ENCODE measurements at places on chromosomes 2 and 18. TPM values are rescaled to one million over a fixed set of nuclear protein-coding genes. Genes with fewer than 3 reads are reported as not detected.
A peak's percentile ranks its signal among the peaks of the same experiment; 100 is the strongest.

DNA sequence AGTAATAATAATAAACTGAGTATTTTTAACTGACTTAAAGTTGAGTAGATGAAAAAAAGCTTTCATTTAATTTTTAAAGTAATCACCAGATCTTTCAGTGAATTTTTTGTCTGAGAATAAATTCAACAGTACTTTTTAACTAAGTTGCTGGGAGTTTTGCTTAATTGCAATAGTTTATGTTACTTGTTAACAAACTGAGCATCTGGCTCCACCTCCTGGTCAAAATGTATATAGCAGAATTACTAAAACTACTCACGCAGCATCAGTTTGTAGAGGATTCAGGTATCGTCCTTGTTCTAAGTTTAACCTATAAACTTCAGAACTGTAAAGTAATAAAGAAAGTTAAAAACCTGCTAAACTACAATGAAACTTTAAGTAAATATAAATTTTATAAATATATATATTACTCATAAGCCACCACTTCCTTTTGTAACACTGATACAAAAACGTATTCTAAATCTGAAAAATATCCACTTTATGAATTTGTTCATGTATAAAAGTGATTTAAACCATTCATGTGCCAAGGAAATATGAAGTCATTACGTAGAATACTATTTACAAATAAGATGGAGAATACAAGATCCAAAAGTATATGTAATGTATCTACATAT lies 21.3 kb downstream of the NOL10 start:
- DNase-seq: peak; percentile 71

- no peak for DNase-seq
Measured at GRCh38 chr18:37493352-37493935, 72.2 kb downstream of the CELF4 start.

GRCh38 chr18:37419315-37419714 lies 146.3 kb downstream of the CELF4 start:
- DNase-seq: peak; percentile 90

The AFF3 gene
- total RNA-seq: not detected

The CYP26B1 gene
- total RNA-seq: 0.10 TPM

- peak; percentile 66 for DNase-seq
Measured at GRCh38 chr2:98560256-98560771, 48.0 kb downstream of the COA5 start.

- DNase-seq: peak; percentile 27
Measured at GRCh38 chr18:51070545-51070944, 40.5 kb downstream of the SMAD4 start.

GRCh38 chr2:129751409-129751808 lies 228.1 kb upstream of the RAB6C start:
- no peak for DNase-seq

DNA sequence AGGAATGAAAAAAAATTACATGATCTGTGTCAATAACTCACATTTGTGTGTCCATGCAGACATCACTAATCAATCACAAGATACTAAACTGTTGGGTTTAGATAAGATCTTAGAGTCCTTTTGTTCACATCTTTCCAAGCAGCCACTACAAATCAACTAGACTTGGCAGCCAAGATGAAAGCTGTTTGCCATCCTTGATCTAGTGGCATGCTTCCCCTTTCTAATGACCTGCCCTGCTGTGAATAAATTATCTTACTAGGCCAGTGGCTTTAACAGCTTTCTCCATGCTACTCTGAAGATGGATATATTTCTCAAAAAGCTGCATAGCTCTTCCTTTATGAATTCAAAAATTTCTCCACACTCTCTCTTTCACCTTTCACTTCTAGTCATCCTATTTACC lies 1338.0 kb upstream of the ACVR2A start:
- no peak for DNase-seq

DNA sequence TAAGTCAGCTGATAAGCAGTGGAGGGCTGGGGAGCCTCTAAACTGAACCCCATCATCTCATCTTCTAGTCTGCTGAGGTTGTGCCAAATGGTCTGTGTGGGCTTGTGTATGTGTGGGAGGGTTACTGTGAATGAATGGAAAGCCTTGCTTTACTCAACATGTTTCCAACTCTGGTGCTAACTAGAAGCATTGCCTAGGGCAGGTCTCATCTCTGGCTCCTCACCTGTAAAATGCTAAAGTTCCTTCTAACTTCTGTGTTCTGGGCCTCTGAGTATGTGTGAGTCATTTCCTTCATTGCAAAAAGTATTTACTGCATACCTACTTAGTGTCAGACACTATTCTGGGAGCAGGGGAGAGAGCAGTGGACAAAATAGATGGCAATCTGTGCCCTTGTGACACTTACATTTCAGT lies 1.3 kb downstream of the LIPG start:
- peak; percentile 83 for DNase-seq

GRCh38 chr18:63205791-63206252 lies 113.7 kb downstream of the BCL2 start:
- no peak for DNase-seq

The STAT1 gene
- 149 TPM for total RNA-seq

The SERPINB12 gene
- not detected for total RNA-seq

GRCh38 chr2:241812730-241813643 lies 4.0 kb downstream of the NEU4 start:
- no peak for DNase-seq

GRCh38 chr2:191614759-191615158 lies 63.2 kb upstream of the NABP1 start:
- DNase-seq: no peak

GRCh38 chr2:226679389-226680065 lies 120.1 kb downstream of the IRS1 start:
- DNase-seq: no peak

- no peak for DNase-seq
Measured at GRCh38 chr2:186424265-186424664, 61.8 kb upstream of the ZC3H15 start.

- no peak for DNase-seq
Measured at GRCh38 chr18:23058746-23059415, 76.4 kb upstream of the CABLES1 start.

The CYP27A1 gene
- total RNA-seq: 42.8 TPM

The POTEJ gene
- not detected for total RNA-seq

The PRKAG3 gene
- total RNA-seq: not detected

- DNase-seq: no peak
Measured at GRCh38 chr2:131493199-131493968, 1.2 kb upstream of the MZT2A start.

Data from renal cortical epithelial cell (primary cell).